ENCODE measurements at places on chromosomes 13 and 19. TPM values are rescaled to one million over a fixed set of nuclear protein-coding genes. Genes with fewer than 3 reads are reported as not detected.

The DENND1C gene
- total RNA-seq = not detected

The ZNF223 gene
- 0.63 TPM for total RNA-seq

The ZSCAN4 gene
- total RNA-seq = not detected

The CYP4F22 gene
- total RNA-seq = not detected

The CYP2A6 gene
- not detected for total RNA-seq

The C19orf73 gene
- 4.6 TPM for total RNA-seq

The ZNF836 gene
- 4.0 TPM for total RNA-seq

The OR7C1 gene
- not detected for total RNA-seq

The CYP4F2 gene
- total RNA-seq = not detected

DNA sequence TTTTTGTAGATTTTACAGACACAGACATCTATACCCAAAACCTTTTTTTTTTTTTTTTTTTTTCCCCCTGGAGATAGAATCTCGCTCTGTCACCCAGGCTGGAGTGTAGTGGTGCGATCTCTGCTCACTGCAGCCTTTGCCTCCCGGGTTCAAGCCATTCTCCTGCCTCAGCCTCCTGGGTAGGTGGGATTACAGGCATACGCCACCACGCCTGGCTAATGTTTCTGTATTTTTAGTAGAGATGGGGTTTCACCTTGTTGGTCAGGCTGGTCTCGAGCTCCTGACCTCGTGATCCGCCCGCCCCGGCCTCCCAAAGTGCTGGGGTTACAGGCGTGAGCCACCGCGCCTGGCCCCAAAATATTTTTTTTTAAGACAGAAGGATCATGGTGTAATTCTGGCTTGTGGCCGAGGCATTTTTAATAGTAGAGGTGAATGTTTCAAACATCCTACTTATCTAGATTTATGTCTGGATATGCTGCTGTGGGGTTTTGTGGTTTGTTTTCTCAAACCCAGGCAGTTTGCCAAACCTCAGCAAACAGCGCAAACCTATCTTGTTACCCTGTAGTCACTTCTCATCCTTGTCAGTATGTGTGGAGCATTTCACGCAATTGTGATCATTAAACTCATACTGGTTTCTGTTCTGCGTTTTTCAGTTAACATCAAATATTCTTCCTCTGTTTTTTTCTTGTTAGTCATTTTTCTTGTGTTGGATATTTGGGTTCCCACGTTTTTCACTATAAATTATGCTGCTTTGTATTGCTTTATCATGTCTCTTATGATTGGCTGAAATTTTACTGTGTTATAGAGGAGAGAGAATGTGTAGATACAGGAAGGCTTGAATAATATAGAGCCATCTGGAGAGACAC, 36.2 kb upstream of the GARRE1 start:
- DNase-seq = peak; percentile 64

- DNase-seq = peak; percentile 87
These were observed 180.5 kb downstream of the COL4A1 start for GRCh38 chr13:110126391-110126961.

DNA sequence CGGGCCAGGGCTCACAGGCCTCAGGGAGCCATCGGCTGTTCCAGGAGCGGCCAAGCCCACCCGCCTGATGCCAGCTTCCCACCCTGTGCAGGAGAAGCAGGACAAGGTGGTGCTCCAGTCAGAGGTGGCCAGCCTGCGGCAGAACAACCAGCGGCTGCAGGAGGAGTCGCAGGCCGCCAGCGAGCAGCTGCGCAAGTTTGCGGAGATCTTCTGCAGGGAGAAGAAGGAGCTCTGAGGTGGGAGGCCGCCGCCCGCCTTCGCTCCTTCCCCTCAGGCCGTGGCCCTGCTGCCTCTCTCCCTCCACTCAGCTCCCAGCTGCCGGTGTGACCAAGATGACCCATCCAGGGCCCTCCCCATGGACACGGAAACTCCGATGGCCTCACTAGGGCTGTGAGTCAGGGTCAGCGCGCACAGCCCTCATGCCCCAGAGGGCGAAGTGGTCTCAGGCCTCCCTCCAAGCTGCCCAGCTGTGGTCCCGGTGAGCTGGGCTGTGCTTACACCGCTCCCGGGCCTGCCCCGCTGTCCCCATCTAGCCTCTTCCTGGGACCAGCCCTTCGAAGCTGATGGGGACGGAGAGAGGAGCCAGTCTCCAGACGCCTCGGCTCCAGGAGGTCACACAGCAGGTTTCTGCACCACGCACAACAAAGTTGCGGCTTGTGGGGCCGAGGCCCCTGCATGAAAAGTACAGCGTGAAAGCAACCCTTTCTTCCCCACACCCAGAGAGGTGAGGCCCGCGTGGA, 17.8 kb downstream of the DPF1 start:
- DNase-seq = no peak

GRCh38 chr19:29851769-29852521, 40.2 kb downstream of the CCNE1 start:
- no peak for DNase-seq

GRCh38 chr13:99867535-99868257, 103.9 kb downstream of the ZIC5 start:
- no peak for DNase-seq

- DNase-seq = no peak
These were observed 103.9 kb downstream of the GGACT start for GRCh38 chr13:100484702-100485101.

DNA sequence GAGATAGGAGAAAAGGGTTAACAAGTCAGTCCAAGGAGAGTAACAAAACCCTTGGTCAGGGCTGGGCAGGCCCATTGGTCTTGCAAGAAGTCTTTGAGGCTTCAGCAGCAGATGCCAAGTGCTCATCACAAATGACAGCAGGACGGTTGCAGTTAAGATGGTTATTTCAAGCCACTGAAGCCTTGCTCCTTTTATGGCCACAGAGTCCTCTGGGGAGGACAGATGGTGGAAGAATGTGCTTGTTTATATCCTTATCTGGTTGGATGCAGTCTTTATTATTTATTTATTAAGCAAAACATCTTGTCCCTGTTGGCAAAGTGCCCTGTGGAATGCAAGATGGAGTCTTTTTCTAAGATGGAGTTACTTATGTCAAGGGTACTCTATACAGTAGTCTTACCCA, 19.2 kb upstream of the ZNF331 start:
- no peak for DNase-seq

GRCh38 chr13:68714292-68714691, 1393.3 kb upstream of the ATXN8OS start:
- no peak for DNase-seq

GRCh38 chr13:89970353-89970709, 1377.2 kb upstream of the MIR17HG start:
- no peak for DNase-seq

DNA sequence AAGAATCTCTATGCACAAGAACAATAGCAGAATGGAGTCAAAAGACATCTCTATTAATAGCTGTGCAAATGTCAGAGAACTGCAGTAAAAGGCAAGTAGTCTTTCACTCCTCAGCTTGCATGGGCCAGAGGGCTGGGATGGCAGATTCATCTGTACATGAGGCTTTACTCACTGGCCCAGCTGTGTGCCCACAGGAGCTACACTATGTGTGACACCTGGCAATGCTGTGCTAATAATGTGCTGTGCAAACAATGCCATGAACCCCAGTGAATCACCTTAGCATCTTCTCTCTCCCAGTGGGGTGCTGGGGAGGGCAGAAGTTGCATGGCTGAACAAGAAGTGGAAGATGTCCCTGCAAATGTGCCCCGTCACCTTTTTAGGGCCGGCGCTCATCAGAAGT, 73.1 kb downstream of the KL start:
- no peak for DNase-seq

- peak; percentile 80 for DNase-seq
These were observed 138.9 kb upstream of the RFC3 start for GRCh38 chr13:33678906-33679657.

GRCh38 chr19:46631481-46631880, 4.5 kb downstream of the GNG8 start:
- no peak for DNase-seq

DNA sequence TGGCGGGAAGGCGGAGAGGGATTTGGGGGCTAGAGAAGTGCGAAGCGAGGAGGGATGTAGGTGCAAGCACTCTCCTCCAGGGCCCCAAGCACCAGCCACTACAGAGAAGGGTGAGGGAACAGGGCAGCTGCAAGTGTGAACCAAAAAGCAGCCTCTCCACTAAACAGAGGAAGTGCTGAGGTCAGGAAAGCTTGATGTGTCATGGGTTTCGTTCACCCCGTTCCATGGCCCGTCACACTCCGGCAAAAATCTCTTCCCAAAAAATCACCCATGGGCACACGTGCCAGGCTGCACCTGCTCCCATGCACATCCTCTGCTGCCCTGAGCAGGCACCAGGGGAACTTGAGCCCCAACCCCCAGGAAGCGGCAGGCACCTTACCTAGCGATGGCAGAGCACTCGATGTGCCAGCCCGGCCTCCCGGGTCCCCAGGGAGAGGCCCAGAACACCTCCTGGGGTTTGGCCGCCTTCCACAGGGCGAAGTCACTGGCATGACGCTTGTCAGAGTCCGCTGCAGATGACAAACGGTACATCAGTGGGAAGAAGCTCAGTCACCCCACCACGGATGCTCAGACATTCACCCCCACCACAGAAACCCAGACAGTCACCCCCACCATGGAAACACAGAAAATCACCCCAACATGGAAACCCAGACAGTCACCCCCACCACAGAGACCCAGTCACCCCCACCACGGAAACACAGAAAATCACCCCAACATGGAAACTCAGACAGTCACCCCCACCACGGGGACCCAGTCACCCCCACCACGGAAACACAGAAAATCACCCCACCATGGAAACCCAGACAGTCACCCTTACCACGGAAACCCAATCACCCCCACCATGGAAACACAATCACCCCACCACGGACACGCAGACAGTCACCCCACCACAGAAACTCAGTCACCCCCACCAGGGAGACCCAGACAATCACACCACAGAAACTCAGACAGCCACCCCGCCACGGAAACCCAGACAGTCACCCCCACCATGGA, 29.0 kb downstream of the CARS2 start:
- no peak for DNase-seq

DNA sequence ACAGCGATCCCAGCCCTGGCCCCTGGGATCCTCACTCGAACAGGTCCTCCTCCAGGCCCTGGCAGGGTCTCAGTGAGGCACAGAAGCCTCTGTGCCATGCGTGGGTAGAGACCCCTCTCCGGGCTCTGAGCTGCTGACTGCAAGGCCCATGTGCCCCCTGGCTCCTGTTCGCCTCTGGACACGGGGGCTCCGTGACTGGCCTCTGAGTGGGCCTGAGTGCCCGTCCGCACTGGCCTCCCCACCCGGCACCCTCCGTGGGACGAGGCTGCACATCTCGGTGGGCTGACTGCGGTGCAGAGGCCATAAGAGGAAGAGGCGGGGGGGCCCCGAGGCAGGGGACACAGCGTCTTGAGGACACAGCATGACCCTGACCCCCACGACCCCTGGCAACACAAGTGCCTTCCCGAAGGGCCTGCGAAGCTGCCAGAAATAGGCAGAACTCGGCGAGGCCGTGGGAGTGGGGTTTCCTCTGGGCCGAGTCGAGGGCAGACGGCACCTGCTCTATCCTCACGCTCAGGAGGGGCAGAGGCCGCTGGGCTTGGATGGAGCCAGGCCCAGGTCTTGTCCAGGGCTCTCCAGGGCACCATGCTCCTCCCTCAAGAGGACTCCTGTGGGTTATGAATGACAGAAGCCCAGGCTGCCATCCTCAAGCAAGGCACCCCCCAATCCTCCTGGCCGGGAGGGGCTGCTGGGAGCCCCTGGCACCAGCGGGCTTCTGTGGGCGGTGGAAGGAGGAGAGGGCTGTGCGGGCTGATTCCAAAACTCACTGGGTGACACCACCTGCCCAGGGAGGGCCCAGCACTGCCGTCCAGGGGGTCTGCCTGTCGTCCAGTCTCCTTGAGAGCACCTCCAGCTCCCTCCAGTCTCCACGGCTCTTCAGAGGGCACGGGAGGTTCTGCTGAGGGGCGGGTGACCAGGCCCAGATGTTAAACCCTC, 52.6 kb downstream of the RASA3 start:
- DNase-seq = no peak

DNA sequence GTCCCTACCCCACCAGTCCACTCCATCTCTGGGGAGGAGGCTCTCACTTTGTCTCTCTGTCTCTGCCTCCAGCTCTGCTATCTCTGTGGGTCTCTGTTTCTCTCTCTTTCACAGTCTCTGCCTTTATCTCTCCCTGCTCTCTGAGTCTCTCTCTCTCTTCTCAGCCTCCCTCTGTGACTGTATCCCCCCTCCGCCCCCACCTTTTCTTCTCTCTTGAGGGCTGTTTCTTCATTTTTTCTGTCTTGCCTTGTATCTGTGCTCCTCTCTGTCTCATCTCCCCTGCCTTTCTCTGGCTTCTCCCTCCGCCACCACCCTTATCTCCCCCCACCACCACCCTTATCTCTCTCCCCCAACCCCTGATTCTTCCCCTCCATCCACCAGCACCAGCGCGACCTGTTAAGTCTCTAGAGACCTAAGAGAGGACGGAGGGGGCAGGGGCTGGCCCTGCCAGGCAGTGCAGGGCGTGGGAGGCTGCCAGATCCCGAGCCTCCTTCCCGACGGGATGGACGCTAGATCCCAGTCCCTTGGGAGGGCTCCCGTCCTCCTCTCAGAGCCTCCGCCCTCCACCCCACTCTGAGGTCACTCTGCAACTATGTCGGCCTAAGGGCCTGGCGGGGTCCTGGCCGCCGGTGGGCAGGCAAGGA, 1.0 kb downstream of the AXL start:
- peak; percentile 89 for DNase-seq

- peak; percentile 53 for DNase-seq
These were observed 112.1 kb downstream of the DLEU7 start for GRCh38 chr13:50731400-50731799.

- no peak for DNase-seq
These were observed 10.6 kb upstream of the ZNF460 start for GRCh38 chr19:57269515-57270250.

DNA sequence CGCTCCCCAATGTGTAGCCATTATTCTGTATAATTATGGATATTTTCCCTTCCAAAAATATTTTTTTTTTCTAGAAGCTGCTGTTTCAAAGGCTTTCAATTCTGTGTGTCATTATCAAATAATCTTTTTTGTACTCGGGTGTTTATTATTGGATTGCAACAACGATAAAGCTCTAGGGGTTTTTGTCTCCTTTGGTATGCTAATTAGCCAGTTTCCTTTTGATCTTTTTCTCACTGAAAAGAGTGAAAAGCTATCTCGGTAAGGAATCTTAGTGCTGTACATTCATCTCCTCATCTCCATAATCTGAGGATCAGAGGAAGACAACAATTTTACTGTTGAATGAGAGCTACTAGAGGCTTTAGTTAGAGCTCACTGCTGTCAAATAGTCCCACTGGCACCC, 136.6 kb downstream of the OLFM4 start:
- DNase-seq = no peak

GRCh38 chr13:35672611-35673010, 196.1 kb upstream of the MAB21L1 start:
- DNase-seq = no peak

DNA sequence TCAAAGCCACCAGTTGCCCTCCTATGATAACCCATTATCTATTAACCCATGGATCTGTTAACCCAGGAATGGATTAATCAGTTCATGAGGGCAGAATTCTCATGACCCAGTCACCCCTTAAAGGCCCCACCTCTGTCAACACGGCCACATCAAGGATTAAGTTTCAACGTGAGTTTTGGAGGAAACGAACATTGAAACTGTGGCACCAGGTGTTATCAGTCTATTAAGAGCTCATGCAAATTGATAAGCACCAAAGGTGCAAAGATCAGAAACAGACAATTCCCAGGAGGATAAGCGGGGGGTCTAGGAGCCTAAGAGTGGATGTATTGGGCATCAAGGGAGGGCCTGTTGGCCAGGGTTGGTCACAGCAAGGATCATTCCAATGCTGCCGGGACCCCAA, 19.9 kb upstream of the ELAVL1 start:
- DNase-seq = no peak

GRCh38 chr13:110915057-110915873, at the start of gene ANKRD10:
ANKRD10 (minus strand) TSS chr13:110915069; CDS start chr13:110914934, 135 bp downstream.
- peak; percentile 99 for DNase-seq
